ENCODE measurements at places on chromosomes 7 and 10. TPM values are rescaled to one million over a fixed set of nuclear protein-coding genes. Genes with fewer than 3 reads are reported as not detected.

GRCh38 chr10:122995936-122996335 lies 12.7 kb downstream of the IKZF5 start:
- DNase-seq, result no peak

- no peak for DNase-seq
Observed at GRCh38 chr7:104801022-104801421, 213.0 kb upstream of the KMT2E start.

DNA sequence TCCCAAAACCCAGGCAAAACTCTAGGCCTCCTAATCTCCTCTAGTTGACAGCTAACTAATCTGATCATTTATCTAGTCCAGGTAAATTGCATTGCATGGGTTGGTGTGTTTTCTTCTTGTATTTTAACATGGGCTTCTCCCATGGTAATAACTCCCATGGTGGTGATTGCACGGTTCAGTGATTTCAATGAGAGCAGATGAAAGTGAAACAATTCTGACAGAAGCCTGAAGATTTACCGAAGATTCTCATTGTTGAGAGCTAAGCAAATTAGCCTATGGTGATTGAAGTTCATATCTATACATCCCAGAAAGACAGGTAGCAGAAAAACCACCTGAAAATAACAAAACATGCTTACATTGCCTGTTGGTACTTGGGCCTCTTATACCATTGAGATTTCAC lies 26.6 kb upstream of the LIPN start:
- DNase-seq, result no peak

DNA sequence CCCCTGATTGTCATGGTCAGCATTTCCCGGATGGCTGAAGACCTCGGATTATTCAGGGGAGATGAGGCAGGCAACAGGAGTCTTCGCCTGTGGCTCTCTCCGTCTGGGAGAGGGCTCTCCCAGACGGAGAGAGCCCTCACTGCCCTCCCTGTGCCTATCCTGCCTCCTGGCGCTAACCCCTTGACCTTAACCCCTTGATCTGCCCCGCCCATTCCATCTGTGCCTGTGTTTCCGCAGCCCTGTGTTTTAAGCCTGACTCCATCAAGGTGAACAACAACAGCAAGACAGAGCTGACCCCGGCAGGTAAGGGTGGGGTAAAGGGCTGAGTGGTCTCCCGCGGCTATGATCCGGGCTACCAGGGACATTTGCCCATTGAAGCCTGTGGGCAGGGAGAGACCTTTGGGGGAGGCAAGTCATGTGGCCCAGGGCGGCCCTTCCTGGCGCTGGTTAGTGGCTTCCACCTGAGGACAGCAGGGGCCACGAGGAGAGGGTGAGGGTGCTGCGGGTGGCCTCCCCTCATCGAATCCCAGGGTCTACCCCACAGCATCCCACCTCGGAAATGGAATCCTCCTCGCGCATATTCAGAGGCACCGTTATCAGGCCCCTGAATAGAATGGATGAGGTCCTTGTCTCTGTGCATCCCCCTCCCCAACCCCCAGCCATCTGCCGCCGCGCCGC lies 4.2 kb upstream of the MUC12 start:
- no peak for DNase-seq

GRCh38 chr10:14185316-14186045 lies 145.2 kb downstream of the FRMD4A start:
- DNase-seq, result no peak

GRCh38 chr7:69749994-69750393 lies 151.7 kb downstream of the AUTS2 start:
- DNase-seq, result no peak

- no peak for DNase-seq
Observed at GRCh38 chr7:129067943-129068548, 13.1 kb upstream of the TNPO3 start.

GRCh38 chr7:17588730-17589129 lies 290.3 kb downstream of the AHR start:
- DNase-seq, result no peak

DNA sequence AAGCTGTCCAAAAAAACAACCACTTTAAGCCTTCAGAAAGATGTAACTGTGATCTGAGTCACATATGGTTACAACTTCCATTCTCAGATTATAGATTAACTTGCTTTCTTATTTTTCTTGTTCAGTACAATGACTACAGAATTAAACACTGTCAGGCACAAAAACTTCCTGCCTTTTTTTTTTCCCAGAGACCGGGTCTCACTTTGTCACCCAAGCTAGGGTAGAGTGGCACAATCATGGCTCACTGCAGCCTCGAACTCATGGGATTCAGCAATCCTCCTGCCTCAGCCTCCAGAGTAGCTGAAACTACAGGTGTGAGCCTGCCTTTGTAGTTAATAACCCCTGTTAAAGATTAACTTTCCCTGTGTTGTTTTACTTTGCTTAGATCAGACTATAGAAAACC lies 163.2 kb downstream of the AVL9 start:
- DNase-seq, result no peak

- DNase-seq, result no peak
Observed at GRCh38 chr7:29641651-29642050, 78.0 kb downstream of the PRR15 start.

DNA sequence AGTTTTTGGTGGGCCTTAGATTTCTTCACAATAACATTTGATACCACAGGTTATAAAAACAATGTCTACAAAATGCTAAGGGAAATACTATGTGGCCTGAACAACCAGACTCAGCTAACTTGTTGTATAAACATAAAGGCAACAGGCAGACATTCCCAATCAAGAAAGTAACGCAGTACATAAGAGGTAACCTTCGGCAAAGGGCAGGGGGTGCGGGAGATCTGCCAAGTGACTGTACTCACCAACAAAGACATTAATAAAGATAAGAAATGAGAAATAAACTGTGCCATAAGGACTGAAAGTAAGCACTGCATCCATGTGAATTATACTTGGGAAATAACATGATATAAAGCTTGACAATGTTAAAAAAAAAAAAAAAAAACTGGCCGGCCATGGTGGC lies 15.4 kb downstream of the NSUN6 start:
- DNase-seq, result no peak

- DNase-seq, result no peak
Observed at GRCh38 chr10:97981816-97982215, 48.6 kb downstream of the CRTAC1 start.

DNA sequence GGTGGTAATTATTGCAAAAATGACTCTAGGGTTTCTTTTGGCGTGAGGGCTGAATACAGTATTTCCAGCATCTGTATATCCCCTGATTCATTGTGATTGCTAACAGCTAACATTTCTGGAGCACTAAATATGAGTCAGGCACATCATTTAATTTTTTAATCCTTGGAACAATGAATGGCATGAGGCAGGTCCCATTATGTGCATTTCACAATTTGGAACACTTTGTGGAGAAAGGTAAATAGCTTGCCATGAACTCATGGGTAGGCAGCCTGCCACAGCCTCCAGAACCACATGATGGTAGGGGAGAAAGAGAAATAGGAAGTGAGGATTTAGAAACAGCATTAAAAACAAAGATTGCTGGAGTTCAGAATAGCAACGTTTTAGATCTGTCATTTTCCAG lies 1.7 kb downstream of the NPTX2 start:
- DNase-seq, result no peak

- DNase-seq, result no peak
Observed at GRCh38 chr10:27680006-27680557, 65.5 kb downstream of the MKX start.

DNA sequence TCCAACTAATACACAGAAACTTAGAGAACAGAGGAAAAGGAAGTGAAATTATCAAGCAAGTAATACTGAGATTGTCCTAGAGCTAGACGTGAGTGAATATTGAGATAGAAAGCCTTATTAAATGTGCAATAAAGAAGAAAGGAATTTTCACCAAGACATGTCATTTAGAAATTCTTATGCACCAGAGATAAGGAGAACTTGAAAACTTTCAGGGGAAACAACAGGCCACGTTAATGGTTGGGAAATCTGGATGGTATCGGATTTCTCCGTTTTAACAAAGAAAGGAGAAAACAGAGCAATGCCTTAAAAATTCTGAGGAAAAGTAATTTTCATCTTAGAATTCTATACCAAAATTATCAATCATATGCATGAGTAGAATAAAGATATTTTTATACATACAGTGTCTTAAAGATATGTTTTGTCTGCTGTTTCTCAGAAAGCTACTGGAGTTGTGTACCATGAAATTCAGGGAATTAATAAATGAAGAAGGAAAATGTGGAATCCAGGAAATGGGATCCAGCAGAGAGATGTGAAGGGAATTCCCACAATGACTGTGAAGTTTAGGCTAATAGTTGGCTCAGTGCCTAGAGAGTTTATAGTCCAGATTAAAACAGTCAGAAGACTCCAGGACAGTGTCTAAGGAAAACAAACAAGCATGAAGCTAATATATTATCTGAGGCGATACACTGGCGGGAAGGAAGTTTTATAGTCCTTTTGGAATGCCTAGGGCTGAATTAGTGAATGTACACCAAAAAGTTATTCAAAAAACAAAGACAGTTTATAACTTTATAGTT lies 159.5 kb downstream of the PPP1R9A start:
- DNase-seq, result no peak

- DNase-seq, result peak; percentile 74
Observed at GRCh38 chr7:112205343-112206237, 609 bp downstream of the DOCK4 start.

GRCh38 chr10:106185951-106186350 lies 978.6 kb downstream of the SORCS1 start:
- no peak for DNase-seq

GRCh38 chr7:142689439-142690120 lies 59.7 kb upstream of the PRSS1 start:
- DNase-seq, result no peak

DNA sequence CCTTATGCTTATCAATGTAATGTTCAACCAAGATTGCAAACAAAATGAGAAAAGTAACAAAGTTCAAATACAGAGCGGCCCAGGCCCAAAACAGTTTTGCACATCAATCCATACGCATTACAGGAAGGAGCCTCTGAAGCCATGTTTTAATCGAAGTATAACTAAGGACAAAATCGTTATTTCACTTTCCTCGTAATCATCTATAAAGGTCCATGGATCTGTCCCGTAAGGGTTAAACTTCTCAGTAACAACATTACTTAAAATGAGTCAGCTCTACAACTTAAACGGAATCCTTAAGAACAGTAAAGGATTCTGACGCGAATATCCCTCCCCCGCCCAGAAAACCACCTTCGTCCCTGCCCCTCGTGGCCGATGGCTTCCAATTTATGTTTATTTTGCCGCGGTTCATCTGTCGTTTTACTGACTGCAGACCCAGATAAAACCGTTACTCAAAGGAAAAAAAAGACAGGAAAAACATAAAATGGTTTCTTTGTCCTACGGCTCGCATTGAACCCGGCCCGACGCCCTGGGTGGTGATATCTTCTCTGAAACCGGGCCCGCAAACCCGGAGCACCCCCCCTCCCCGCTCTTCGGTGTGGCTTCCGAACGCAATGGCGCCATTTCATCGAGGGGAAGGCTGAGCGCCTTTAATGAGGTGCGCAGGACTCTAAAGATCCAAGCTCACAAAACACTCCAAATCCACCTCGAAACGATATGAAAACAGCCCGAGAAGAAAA lies 1.1 kb downstream of the HNRNPA2B1 start:
- peak; percentile 70 for DNase-seq

GRCh38 chr7:77908664-77909063 lies 110.1 kb downstream of the PHTF2 start:
- DNase-seq, result no peak

- DNase-seq, result no peak
Observed at GRCh38 chr10:97040706-97041105, 145.1 kb downstream of the SLIT1 start.

- no peak for DNase-seq
Observed at GRCh38 chr10:14486777-14487487, 156.2 kb upstream of the FRMD4A start.

GRCh38 chr10:110711382-110711781 lies 67.2 kb downstream of the RBM20 start:
- DNase-seq, result no peak

GRCh38 chr10:3652886-3653285 lies 132.1 kb downstream of the KLF6 start:
- DNase-seq, result no peak

DNA sequence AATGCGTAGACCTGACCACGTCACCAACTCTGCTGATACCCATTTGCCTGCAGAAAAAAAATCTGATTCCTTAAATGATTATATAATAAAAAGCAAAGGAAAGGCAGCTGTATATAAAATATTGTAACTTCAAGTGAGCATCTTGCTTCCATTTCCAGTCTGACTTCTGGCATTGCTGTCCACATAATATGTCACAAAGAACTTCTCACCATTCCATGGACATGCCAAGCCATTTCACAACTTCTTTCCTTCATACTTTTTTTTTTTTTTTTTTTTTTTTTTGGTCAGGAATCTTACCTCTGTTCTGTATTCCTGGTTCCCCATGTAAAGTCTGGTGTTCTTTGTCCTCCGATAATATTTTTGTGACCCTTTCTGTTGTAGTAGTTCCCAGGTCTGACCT lies 165.5 kb downstream of the SND1 start:
- no peak for DNase-seq

DNA sequence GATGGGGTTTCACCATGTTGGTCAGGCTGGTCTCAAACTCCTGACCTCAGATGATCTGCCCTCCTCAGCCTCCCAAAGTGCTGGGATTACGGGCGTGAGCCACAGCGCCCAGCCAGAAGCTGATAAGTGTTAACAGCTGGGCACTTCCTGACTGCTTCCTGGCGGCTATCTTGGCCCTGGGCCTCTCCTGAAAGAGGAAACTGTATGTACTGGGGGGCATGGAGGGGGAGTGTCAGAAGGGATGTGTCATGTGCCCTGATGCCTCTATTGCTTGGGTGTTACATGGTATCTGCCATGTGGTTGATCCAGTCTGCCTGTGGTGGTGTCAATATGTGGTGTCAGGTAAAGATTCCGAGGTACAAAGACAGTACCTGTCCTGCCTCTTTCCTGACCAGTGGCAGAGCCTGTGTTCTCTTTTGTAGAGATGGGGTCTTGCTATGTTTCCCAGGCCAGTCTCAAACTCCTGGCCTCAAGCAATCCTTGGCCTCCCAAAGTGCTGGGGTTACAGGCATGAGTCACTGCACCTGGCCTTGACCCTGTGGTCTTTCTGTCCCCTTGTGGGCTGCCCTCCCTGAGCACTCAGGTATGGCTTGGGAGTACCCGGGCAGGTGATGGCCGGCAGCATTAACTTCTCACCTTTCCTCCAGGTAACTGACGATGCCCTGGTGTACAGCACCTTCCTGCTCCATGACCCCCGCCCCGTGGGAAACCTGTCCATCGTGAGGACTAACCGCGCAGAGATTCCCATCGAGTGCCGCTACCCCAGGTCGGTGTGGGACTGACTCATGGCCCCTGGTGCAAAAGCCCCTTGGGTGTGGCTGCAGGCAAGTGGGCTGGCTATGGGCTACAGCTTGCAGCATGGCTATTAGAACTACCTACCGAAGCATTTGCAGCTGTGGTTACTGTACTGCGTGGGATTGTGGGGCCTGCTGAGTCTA lies 4.4 kb downstream of the ZP3 start:
- DNase-seq, result peak; percentile 42

- no peak for DNase-seq
Observed at GRCh38 chr7:100975371-100975821, 6.0 kb downstream of the MUC12 start.

- no peak for DNase-seq
Observed at GRCh38 chr7:157044147-157044687, 33.8 kb upstream of the MNX1 start.

- no peak for DNase-seq
Observed at GRCh38 chr7:95436407-95436806, 1.6 kb upstream of the PON2 start.

The CYP26C1 gene
- total RNA-seq, result 0.05 TPM

The ADO gene
- total RNA-seq, result 20.9 TPM

The MOGAT3 gene
- not detected for total RNA-seq

The PTCD1 gene
- total RNA-seq, result 2.8 TPM

The GIMAP6 gene
- 36.8 TPM for total RNA-seq

The SPDYE9 gene
- total RNA-seq, result not detected

The GSTO1 gene
- total RNA-seq, result 255 TPM

The UNC5B gene
- 17.7 TPM for total RNA-seq

The ZNF853 gene
- 12.6 TPM for total RNA-seq

The CFAP46 gene
- total RNA-seq, result 1.7 TPM

Data from left cardiac atrium (tissue), 4 donors.